ENCODE measurements at places on chromosomes 2 and 18.

GRCh38 chr2:150432312-150432625 is 55.2 kb downstream of the RND3 start:
- no peak for DNase-seq

DNA sequence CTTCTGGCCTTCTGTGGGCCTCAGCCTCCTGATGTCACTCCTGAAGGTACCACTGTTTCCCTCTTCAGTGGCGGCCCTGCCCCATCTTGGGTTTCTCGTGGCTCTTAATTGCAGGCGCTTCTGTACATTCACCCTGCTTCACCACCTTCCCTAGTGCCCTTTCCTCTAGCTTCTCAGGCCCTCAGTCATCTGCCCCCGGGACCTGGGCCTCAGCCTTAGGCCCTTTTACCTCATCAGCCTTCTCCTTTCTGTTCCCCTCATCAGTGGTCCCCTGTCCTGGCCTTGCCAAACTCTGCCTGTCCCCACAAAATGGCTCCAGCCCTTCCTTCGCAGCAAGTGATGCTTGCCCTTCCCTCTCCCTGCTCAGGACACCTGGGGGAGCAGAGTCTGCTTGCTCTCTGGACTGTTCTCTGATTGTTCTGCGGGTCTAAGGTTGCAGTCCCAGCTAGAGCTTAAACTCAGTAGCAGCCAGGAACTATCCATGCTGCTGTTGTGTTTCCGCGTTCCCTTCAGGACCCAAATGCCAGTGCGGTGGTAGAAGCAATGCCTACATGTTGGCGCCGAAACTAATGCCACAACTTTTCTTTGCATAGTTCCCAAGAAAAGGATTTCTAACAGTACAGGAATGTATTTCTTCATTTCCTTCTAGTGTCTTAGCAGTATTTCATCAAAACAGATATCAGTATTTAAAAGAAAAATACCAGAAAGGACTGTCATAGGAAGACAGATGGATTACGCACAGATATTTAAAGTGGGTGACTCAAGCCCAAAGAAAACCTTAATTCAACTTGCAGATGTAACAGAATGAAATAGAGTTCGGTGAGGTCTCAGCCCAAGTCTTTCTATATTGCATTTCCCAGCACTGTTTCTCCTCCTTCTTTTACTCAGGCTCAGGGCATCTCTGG is 7.5 kb downstream of the ASB1 start:
- no peak for DNase-seq

GRCh38 chr2:102061962-102062795 is 70.4 kb downstream of the IL1R2 start:
- DNase-seq, result peak; percentile 14

- DNase-seq, result no peak
Observed at GRCh38 chr2:200338692-200339091, 32.2 kb downstream of the SPATS2L start.

GRCh38 chr2:72846171-72847095 is 20.6 kb upstream of the EXOC6B start:
- DNase-seq, result no peak

DNA sequence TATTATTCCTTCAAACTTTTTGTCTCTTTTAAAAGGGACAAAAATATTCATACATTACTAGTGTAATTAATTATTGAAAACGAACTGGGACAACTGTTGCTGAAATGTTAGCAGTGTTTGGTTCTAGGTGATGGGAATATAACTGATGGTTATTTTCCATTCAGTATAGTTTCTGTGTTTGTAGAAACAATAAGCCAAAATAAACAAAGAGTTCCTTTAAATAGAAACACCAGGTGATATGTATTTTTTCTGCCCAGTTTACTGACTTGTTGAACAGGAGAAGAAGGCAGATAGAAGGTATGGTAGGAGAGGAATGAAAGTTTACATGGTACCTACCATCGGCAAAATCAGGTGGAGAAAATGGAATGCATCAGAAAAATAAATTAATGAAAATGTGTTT is 74.2 kb downstream of the LYPD6B start:
- DNase-seq, result no peak

DNA sequence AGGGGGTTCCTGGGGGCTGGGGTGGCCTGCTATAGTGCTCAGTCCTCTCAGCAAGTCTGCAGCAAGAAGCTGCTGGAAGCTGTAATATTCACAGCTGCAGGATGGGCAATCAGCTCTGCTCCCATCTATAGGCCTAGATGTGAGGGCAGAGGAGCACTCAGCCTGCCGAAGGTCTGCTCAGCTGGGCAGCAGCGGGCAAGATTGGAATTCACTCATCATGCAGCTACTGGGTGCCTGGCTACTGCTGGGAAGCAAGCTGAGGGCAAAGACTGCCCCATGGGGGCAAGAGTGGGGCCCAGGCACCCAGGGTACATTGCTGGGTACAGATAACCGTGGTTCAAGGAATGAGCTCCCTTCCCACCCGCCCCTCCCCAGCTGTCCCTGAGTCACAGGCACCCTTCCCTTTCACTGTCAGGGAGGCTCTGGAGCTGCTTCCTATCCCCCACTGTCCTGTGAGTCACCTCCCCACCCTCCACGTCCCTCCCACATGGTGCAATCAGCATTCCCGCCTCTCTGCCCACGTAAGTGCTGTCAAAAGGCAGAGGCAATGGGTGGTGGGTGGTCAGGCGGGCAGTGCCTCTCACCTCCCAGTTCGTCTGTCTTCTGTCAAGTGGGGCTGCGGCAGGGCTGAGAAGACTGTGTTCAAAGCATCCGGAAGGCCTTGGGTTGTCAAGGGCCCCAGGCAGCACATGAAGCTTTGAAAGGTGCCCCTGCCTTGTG is 169.2 kb downstream of the TRIM43 start:
- no peak for DNase-seq

GRCh38 chr2:112187046-112187715 is 49.0 kb downstream of the FBLN7 start:
- peak; percentile 14 for DNase-seq

DNA sequence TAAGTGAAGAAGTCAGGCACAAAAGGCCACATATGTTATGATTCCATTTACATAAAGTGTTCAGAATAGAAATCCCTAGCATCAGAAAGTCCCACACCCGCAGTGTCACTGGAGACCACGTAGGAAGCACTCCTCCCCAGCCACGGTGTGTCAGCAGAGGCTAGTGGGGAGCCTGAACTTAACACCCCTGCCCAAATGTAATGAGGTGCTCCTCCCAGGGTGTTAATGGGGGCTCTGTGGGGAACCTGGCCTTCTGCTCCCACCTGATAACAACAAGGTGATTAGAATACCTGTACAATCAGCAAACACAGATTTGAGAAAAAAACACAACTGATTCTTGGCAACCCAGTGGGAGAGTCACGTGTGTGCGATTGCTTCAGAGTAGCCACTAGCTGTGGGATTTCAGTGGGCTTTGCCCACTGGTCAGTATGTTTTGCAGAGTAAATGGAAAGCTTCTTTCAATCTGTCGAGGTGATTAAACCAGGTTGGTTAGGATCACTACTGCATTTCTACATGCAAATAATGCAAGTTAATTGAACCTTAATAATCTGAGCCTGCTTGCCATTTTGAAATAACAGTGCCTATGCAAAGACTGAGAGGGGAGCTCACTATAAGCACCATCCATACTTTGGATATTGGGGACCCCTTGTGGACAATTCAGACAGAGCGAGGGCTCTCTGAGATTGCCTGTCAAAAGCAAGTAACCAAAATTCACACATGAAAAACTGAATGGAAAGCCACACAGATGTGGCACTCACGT is 20.6 kb upstream of the ATRAID start:
- no peak for DNase-seq

DNA sequence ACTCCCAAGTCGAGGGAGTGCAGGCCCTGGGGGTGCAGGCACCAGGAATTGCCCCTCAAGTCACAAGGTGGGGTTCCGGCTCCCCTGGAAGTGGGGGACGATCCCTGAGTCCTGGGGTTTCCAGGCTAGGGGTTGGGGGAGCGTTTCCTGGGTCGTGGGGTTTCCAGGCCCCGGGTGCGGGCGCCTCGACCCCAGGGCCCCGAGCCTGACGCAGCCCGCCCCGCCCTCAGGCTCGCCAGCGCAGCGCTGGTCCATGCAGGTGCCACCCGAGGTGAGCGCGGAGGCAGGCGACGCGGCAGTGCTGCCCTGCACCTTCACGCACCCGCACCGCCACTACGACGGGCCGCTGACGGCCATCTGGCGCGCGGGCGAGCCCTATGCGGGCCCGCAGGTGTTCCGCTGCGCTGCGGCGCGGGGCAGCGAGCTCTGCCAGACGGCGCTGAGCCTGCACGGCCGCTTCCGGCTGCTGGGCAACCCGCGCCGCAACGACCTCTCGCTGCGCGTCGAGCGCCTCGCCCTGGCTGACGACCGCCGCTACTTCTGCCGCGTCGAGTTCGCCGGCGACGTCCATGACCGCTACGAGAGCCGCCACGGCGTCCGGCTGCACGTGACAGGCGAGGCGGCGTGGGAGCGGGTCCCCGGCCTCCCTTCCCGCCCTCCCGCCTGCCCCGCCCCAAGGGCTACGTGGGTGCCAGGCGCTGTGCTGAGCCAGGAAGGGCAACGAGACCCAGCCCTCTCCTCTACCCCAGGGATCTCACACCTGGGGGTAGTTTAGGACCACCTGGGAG is 12.0 kb downstream of the SIGLEC15 start:
- no peak for DNase-seq

- DNase-seq, result no peak
Observed at GRCh38 chr2:26936855-26937254, 33.6 kb upstream of the MAPRE3 start.

GRCh38 chr2:171432969-171433762 is 624 bp downstream of the METTL8 start:
- peak; percentile 52 for DNase-seq

GRCh38 chr18:48292782-48293424 is 116.3 kb downstream of the ZBTB7C start:
- DNase-seq, result no peak

GRCh38 chr18:2641638-2642037 is 13.9 kb upstream of the SMCHD1 start:
- no peak for DNase-seq

- no peak for DNase-seq
Observed at GRCh38 chr2:36650031-36650829, 46.3 kb upstream of the VIT start.

- DNase-seq, result no peak
Observed at GRCh38 chr2:241268306-241268705, 47.2 kb downstream of the HDLBP start.

GRCh38 chr2:30233271-30234009 is 2.1 kb downstream of the LBH start:
- no peak for DNase-seq

GRCh38 chr2:223147431-223147830 is 95.4 kb downstream of the KCNE4 start:
- no peak for DNase-seq

GRCh38 chr2:28695245-28695647 is 56.4 kb upstream of the PPP1CB start:
- no peak for DNase-seq

- DNase-seq, result no peak
Observed at GRCh38 chr2:15116830-15117229, 444.3 kb downstream of the NBAS start.

- DNase-seq, result no peak
Observed at GRCh38 chr18:8982416-8983183, 119.9 kb upstream of the NDUFV2 start.

GRCh38 chr2:60487174-60487573 is 66.3 kb downstream of the BCL11A start:
- no peak for DNase-seq

DNA sequence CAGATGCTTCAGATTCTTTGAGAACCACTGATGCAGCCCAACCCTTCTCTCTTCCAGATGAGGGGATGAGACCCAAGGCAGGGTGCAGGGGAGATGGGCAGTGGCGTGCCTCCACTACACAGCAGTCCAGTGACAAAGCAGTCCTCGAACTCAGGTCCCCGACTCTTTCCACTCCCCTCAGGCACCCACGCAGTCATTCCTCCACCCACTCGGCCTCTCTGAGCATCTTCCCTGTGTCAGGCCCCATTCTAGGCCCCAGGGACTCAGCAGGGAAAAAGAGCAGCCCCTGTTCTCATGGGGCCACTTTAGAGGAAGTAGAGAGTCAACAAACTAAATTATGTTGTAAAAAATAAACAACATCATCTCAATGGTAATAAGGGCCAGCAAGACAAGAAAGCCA is 15.2 kb downstream of the KCNK3 start:
- no peak for DNase-seq

- no peak for DNase-seq
Observed at GRCh38 chr2:159093497-159093896, 125.1 kb downstream of the TANC1 start.

DNA sequence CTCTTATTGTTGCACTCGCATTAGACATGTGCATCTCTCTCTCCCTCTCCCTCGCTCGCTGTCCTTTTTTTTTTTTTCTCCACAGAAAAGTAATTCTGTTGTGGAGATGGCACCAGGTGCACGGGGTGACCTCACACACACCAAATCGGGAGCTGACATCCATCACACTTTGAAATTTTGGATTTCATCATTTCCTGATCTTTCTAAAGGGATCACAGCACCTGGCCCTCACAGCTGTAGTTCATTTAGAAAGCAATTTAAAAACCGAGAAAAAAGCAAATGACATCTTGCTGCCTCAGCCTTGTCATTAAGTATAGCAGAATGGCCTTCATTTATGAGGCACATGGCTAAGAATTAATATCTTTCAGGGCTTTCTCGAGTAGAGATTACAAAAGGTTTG is 717.2 kb downstream of the RNF144A start:
- no peak for DNase-seq

DNA sequence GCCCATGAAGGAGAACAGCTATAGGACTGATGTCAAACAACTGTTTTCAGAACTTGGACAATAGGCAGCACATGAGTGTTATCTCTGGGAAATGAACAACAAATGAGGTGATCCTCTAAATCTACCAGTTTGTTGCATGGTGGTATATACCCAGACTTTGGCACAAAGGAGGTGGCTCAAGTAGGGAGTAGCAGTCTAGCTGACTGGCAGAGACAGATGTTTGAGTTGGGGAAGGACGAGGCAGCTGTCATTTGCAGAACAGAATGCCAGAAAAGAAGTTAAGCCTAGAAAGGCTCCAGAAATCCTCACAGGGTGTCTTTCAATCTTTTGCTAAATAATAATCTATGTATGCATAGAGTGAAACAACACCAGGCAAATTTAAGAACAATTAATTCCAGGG is 47.4 kb downstream of the RPE start:
- no peak for DNase-seq

- no peak for DNase-seq
Observed at GRCh38 chr18:74456017-74456348, 1.1 kb downstream of the DIPK1C start.

GRCh38 chr18:26312199-26312598 is 86.0 kb downstream of the TAF4B start:
- no peak for DNase-seq

DNA sequence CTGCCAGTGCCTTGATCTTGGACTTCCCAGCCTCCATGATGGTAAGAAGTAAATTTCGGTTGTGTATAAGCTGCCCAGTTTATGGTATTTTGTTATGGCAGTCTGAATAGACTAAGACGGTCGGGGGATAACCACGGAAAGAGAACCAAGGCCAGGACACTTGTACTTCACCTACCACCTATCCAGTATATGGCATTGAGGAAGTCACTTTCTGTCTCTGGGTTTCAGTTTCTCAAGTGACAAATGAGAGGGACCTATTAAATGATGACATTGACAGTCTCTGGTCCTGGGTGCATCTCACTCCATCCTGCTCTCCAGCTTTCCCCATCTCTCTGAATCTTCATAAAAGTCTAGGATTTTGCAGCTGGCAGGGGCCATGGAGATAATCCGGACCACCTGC is 183.8 kb upstream of the MSH6 start:
- no peak for DNase-seq

- DNase-seq, result no peak
Observed at GRCh38 chr18:13394801-13395200, 176.2 kb downstream of the LDLRAD4 start.

- DNase-seq, result no peak
Observed at GRCh38 chr2:54750040-54750439, 26.6 kb downstream of the EML6 start.

Data from activated CD4-positive, alpha-beta T cell treated with anti-CD3 and anti-CD28 coated beads for 4 hours (primary cell).